ENCODE measurements at places on chromosomes 6 and 20.

DNA sequence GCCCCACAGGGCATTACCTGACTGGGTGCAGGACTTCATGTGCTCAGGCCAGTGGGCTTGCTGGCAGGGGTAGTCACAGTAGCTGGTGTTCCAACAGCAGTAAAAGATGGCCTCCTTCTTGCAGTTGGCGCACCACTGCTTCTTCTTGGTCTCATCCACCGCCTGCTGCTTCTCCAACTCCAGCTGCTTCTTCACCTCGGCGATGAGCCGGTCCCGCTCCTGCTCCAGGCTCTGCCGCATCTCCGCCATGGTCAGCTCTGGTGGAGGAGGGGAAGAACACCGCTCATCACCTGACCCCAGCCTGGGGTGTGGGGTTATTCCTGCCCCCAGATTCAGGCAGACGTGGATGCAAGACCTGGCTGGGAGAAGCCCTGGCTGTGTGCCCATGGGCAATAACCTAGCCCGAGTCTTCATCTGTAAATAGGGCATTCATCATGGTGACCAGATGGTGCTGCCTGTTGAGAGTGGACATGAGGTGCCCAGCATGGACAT, 132.2 kb downstream of the ZMYND8 start:
- DNase-seq = no peak

DNA sequence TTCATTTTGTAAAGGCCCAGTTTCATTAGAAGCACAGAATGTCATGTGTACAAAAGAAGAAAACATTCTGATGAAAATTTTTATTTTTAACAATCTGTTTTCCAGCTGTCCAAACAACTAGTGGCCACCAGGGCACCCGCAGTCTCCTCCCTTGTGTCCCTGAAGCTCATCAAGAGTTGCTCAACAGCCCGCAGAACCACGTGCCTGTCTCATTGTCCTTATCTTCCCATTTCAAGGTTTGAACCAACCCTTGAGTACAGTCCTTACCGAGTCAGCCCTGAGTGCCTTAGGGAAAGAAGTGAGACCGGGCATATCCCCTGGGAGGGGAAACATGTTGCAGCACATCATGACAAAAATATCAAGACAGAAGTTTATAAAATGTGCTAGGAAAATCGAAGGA, 15.9 kb upstream of the ZNF133 start:
- no peak for DNase-seq

DNA sequence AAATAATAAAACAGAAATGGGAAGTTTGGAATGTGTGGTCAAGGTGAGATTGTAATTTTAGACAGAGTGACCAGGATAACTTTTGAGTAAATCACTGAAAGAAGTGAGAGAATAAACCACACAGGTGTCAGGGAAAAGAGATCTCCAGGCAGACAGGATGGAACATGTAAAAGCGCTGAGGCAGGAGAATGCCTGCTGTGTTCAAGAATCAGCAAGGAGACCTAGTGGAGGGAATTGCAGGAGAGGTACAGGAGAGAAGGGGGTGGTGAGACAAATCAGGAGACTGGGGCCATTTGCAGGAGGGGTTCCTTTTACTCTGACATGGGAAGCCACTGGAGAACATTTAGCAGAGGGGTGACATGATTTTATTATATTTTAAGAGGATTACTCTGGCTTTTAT, 456.7 kb downstream of the NKAIN2 start:
- no peak for DNase-seq

DNA sequence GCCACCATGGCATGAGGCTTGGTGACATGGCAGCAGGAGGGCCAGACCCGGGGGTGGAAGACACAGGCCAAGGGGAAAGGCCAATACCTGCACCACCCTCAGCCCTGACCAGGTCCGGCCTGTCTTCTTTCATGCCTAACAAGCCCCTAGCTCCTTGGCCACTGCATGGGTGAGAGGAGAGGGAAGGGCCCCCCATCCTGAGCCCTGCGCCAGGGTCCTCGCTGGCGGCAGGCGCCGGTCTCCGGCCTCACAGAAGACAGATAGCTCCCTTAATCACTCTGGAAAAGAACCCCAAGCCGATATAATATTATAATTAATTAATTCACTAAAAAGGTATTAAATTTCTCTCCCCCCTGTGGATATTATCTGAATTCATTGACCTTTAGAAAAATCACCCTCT, 41.4 kb downstream of the MDFI start:
- DNase-seq = no peak

- DNase-seq = no peak
These were observed 89.3 kb downstream of the HTR1B start for GRCh38 chr6:77373955-77374354.

DNA sequence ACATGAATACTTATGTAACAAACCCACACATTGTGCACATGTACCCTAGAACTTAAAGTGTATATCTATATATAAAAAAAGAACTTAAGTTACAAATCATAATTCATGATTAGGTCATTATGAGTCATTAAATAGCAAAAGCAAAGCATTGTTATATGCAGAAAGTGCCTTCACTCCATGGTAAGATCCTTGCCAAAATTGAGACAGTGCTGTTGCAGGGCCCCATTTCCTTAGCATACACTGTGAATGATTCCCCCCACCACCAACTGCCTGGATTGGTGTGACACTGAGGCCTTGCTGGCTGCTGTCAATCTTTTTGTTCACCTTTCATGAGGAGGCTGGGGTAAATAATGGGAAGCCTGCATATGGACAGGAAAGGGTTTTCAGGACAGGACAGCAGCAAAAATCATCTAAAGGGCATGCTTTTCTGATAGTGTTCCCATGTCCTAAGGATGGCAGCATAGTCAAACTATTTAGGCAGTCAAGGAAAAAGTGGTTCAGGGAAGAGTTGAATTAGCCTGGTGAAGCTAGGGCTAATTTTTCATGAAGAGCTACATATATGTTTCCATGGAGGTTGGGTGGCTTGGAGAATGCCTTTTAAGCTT, 188.2 kb upstream of the ASCC3 start:
- DNase-seq = no peak

DNA sequence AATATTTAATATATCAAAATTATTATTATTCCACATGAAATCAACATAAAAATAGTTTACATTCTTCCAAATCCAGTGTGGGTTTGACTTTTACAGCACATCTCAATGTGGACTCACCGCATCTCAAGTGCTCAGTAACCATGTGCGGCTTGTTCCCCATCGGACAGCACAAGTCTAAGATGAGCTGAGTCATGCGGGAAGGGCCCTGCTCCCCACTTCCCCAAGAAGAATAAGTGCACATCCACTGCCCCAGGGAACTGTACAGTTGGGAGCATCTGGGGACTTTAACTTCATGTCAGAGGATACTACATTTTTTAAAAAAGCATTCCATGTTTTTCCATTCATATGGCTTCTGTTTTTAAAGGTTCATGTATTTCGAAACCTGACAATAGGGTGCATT, 325.6 kb downstream of the BTBD3 start:
- DNase-seq = no peak

- no peak for DNase-seq
These were observed 1.2 kb upstream of the ARFGEF3 start for GRCh38 chr6:138160329-138161087.

- DNase-seq = no peak
These were observed 44.7 kb downstream of the VAPB start for GRCh38 chr20:58433759-58434158.

DNA sequence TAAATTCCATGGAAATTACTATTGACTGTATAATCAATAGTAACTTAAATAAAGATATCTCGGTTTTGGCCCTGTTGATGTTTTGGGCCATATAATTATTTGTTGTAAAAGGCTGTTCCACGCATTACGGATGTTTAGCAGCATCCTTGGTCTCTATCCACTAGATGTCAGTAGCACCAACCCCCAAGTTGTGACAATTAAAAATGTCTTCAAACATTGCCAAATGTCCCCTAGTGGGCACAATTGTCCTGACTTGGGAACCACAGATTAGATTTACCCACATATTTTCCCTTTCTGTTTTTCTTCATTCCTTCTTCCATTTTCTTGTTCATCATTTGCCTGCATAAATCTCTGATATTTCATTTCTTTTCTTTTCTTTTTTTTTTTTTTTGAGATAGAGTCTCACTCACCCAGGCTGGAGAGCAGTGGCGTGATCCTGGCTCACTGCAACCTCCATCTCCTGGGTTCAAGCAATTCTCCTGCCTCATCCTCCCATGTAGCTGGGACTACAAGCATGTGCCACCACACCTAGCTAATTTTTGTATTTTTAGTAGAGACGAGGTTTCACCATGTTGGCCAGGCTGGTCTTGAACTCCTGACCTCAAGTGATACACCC, 13.6 kb upstream of the WFDC8 start:
- DNase-seq = no peak

- no peak for DNase-seq
These were observed 11.4 kb downstream of the GPX5 start for GRCh38 chr6:28537065-28537464.
